ENCODE measurements at places on chromosomes 6 and 20.

- DNase-seq, result no peak
Measured at GRCh38 chr6:144714021-144714712, 429.0 kb downstream of the UTRN start.

DNA sequence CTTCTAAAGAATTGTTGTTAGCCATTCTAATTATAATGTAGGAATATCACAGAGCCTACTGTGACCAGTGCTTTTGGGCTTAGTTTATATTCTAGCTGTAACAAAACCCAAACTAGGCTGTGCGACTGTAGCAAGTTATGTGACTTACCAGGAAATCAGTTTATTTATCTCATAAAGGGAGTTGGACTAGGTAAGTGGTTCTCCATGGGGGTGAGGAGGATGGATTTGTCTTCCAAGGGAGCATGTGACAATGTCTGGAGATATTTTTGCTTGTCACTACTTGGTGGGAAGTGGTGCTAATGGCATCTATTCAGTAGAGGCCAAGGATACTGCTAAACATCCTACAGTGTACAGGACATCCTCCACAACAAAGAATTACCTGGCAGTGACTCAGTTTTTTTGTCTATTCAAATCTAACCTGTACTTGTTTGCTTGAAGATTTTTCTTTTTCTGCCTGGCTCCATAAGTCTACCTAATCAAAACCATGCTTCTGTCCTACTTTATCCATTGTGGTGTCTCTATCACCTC is 32.5 kb downstream of the ZFAND3 start:
- no peak for DNase-seq

- no peak for DNase-seq
Measured at GRCh38 chr20:50642288-50642803, 49.0 kb downstream of the RIPOR3 start.

DNA sequence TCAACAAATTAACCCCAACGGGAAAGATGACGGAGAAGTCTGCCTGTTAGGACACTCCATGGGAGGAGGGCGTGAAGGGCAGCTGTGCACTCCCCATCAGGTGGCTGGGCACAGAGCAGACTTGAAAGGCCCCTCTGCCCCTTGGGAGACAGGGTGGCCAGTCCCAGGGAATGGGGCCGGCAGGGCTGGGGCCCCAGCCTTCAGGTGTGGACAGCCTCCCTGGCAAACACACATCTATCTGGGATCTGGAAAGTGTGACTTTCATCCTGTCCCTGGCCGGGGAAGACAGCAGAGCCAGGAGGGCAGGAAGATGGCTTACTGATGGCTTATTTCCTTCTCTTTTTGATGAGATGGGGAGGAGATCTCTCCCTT is 4.5 kb upstream of the FRMD1 start:
- no peak for DNase-seq

GRCh38 chr6:35465646-35466045 is 2.6 kb upstream of the RPL10A start:
- no peak for DNase-seq
